ENCODE measurements at places on chromosomes 12 and 14.
A peak's percentile ranks its signal among the peaks of the same experiment; 100 is the strongest.

DNA sequence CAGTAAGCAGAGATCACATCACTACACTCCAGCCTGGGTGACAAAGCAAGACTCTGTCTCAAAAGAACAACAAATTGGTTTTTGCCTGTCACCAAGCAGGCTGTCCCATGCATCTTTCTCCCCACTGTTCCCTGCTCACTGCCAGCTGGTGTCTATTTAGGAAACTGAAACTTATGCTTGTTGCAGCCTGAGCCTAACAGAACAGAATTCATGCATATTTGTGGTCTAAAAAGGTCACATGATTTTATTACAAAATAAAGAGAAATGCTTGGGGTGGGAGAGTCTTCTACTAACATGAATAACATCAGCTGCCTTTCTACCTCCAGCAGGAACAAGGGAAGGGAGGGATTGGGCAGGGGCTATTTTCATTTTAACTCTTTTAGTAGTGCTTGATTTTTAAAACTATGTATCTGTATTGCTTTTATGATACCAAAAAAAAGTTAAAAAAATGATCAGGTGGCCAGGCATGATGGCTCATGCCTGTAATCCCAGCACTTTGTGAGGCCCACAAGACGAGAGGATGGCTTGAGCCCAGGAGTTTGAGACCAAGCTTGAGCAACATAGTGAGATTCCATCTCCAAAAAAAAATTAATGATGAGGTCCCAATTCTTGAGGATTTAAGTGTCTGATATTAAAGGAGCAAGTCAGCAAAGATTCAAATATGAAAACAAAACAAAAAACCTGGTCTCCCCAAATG is 923 bp downstream of the STAT2 start:
- peak; percentile 68 for DNase-seq

DNA sequence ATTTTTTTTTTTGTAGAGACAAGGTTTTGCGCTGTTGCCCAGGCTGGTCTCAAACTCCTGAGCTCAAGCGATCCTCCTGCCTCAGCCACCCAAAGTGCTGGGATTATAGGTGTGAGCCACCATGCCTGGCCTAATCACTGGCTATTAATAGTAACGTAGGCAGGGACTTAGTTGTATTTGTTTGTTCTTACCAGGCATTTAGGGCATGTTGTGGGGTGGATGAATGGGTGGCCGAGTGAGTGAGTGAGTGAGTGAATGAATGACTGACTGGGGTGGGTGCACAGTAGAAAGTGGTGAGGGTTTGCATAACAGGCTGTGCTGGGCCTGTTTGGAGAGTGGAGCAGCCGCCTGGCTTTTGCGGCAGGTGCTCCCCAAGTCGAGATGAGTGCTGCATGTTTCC is 87.0 kb downstream of the FOXN4 start:
- no peak for DNase-seq

GRCh38 chr12:52280796-52281560 is 6.5 kb downstream of the KRT86 start:
- DNase-seq: peak; percentile 87

GRCh38 chr14:97802430-97803373 is 1005.5 kb downstream of the VRK1 start:
- no peak for DNase-seq

- no peak for DNase-seq
Measured at GRCh38 chr12:57719777-57720605, 18.6 kb downstream of the AGAP2 start.

GRCh38 chr12:7039403-7039802 is 21.1 kb upstream of the C1S start:
- no peak for DNase-seq

GRCh38 chr12:116027551-116027821 is 250.0 kb downstream of the MED13L start:
- DNase-seq: no peak

DNA sequence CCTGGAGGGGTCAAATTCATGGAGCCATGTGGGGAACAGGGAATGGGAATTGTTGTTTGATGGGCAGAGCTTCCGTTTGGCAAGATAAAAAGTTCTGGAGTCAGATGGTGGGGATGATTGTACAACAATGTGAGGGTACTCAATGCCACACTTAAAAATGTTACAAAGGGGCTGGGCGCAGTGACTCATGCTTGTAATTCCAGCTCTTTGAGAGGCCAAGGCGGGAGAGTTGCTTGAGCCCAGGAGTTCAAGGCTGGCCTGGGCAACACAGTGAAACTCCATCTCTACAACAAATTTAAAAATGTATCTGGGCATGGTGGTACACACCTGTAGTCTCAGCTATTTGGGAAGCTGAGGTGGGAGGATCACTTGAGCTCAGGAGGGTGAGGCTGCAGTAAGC is 66.0 kb upstream of the DIO3 start:
- DNase-seq: no peak

- DNase-seq: no peak
Measured at GRCh38 chr14:66979101-66979974, 209.9 kb upstream of the GARIN2 start.

- DNase-seq: no peak
Measured at GRCh38 chr12:125674554-125675338, 609.5 kb downstream of the AACS start.

DNA sequence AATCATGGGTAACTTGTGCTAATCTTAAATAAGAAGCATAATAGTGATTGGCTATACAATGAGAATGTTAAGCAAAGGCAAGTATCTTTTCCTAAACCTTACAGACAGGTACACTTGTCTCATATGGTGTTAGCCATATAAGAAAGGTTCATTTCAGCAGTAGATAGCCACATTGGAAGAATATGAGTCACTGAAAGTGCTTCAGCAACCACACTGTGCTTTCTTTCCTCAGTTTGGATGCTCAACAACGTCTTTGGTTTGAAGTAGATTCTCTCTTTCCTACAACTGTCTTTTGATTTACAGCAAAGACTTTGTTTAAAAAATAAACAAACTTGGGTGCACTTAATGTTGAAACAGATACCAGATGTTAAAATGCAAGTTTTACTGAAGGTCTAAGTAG is 8.9 kb downstream of the DDHD1 start:
- DNase-seq: no peak

DNA sequence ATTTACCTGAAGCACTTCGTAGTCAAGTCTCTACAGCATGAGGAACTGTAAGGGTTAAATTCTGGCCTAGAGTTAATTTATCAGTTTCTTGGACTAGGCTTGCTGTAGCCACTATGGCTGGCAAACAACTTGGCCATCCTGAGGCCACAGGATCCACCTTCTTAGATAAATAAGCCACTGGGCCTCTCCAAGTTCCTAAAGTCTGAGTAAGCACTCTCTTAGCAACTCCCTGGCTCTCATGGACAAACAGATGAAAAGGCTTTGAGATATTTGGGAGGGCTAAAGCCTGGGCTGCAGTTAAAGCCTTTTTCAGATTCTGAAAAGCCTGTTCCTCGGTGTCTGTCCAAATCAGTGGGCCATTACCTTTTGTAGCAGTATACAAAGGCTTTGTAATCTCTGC is 675.0 kb downstream of the TMEM121 start:
- DNase-seq: no peak

GRCh38 chr14:20489093-20489994 is 16.0 kb upstream of the RNASE10 start:
- peak; percentile 78 for DNase-seq
